Fibroblast of skin of right quadriceps (primary cell): ENCODE measurements at places on chromosomes 4 and X.
A peak's percentile ranks its signal among the peaks of the same experiment; 100 is the strongest.

DNA sequence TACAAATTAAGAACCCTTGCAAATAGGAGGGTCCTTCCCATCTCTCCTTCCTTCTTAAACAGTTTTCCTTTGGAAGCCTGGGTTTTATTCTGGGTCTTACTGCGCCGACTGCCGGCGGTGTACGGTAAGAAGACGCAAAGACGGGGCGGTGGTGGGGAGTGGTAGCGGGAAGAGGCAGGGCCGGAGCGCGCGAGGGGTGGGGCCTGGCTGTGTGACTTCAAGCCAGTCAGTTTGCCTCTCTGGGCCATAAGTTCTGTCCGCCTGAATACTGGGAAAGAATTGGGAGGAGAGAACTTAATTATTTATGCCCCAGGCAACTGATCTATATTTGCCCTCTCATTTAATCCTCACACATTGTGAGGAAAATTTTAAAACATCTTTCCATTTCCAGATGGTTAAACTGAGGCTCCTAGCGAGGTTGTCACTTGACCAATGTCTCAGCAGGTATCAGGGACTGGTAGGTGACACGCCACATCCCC is 726 bp upstream of the KANTR start:
- peak; percentile 73 for DNase-seq

GRCh38 chr4:123452616-123453015 is 56.0 kb downstream of the SPRY1 start:
- DNase-seq, result peak; percentile 91

- peak; percentile 34 for DNase-seq
Measured at GRCh38 chr4:141711211-141711610, 74.8 kb downstream of the IL15 start.

- no peak for DNase-seq
Measured at GRCh38 chr4:82523179-82523578, 38.6 kb downstream of the TMEM150C start.

DNA sequence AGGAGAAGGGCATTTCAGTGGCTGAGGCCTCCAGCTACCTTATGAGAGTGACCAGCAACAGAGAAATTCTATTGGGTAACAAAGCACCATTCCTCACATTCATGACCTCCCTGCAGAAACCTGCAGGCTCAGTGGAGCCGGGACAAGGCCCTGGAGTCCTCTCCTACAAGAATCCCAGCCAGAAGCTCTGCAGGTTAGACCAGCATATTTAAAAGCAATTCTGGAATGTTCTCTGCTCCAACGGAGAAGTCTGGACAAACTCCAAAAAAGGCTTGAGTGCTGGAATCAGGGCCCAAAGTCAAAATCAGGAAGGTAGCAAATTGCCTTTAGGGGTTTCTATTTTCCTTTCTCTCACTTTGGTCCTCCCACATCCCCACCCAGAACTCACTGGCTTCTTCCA is 202.9 kb downstream of the SCFD2 start:
- DNase-seq, result no peak

DNA sequence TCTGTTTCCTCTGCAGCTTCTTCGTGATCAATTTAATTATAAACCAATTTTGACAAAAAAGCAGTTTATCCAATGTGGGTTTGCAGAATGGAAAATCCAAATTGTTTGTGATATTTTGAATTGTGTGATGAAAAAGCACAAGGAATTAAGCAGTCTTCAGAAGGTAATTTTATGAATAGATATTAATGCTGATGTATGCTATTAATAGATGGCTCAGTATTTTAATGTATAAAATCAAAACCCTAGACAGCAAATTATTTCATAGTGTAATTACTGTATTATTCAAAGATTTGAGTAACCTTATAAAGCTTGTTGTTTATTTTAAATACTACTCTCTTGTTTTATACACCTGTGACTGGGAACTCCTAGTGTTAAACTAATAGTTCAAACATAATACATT is 20.0 kb downstream of the CEP44 start:
- no peak for DNase-seq

- DNase-seq, result no peak
Measured at GRCh38 chr4:4470208-4470607, 71.6 kb downstream of the STX18 start.

- no peak for DNase-seq
Measured at GRCh38 chrX:33133320-33133719, 78.0 kb downstream of the DMD start.

- DNase-seq, result peak; percentile 65
Measured at GRCh38 chrX:19855700-19856381, 31.6 kb downstream of the SH3KBP1 start.

DNA sequence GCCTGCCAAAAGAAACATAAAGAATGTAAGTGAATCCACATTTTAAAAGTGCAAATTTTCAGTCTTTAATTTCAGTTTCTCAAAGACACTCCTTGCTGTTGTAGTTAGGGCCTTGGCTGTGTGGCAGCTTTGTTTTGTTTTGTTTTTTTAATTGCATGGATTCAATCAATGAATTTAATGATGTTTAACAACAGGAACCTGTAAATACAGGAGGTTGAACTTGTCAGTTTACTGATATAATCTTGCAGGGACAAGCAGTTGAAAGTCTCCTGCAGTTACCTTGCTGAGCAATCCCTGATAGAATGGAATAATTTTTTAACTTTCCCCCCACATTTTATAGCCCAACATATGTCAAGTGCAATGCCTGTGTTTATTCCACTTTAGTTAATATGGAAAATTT is 528.3 kb upstream of the PCDH7 start:
- DNase-seq, result no peak

- no peak for DNase-seq
Measured at GRCh38 chr4:158513256-158513655, 8.4 kb upstream of the RXFP1 start.

- no peak for DNase-seq
Measured at GRCh38 chrX:26822448-26822847, 606.5 kb downstream of the MAGEB5 start.

DNA sequence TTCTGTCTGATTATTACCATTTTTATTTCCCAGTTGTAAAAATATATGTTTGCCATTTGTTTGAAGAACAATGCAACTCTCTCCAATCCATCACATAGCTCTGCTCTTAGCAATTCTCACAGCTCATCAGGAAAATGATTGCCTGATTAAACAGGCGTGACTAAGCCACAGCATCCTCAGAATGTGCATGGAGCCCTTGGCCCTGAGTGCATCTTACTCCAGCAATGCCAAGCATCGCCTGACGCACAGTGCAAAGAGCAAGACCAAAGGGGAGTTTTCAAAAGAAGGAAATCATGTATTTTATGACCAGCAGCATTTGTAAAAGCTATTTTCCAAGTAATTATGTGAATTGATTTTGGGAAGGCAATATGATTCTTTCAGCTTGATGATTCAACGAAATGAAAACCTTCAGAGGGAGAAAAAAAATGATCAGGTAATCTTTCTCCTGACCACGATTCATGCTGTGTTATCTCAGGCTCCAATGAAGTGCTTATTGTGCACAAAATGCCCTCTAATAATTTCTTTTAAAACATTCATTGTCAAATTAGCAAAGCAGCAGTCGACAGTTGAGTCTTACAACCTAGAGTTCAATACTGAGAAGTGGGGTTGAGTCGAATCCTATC is 138.0 kb upstream of the FAM9B start:
- peak; percentile 69 for DNase-seq
